ENCODE measurements at places on chromosomes 1 and 21.

DNA sequence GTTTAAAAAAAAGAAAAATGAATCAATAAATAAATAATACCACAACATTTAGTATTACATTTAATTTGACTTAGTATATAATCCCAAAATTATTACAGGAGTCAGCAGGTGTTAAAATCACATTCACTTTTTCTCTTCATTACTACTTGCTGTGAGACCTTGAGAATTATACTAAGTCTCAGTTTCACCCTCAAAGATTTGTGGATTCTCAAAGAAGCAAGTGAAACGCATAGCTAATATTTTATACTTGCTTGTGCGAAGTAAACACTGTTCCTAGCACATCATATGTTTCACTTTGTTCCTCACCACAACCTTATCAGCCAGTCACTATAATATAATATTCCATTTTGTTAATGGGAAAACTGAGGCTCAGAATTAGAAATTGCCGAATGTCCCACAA is 4.0 kb downstream of the CLCA1 start:
- DNase-seq = no peak

- DNase-seq = no peak
Measured at GRCh38 chr1:200037904-200038303, 10.4 kb downstream of the NR5A2 start.

GRCh38 chr1:201004154-201004553 is 19.4 kb downstream of the KIF21B start:
- no peak for DNase-seq

- no peak for DNase-seq
Measured at GRCh38 chr1:200081151-200081968, 53.9 kb downstream of the NR5A2 start.

DNA sequence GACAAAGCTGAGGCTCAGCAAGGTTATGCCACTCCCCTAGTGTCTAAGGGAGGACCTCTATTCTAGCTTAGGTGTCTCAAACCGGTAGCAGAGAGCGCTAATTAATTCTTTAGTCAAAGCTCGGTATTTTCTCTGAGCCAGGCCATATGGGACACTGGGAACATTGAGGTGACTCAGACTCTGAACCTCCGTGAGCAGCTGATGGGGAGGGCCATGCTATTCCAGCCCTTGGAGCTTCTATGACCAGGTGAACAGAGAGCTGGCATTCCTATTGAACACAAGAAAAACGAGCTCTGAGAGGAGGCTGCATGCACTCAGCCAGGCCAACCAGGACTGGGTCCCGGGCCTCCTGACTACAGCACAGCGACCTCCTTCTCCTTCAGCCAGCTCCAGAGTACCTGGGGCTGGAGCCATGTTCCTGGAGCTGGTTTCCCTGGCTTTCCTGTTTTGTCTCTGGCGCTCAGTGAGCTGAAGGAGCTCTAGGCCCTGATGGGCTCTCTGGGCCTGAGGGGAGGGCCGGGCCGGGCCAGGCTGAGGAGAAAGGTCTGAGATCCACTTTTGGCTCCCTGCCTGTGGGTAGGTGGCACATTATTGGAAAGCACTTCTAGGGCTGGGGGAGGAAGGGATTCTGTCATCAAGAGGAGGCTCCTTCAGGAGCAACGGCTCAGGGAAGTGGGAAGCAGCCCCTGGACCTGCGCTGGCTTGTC is 37.0 kb downstream of the SLC9A1 start:
- DNase-seq = no peak

DNA sequence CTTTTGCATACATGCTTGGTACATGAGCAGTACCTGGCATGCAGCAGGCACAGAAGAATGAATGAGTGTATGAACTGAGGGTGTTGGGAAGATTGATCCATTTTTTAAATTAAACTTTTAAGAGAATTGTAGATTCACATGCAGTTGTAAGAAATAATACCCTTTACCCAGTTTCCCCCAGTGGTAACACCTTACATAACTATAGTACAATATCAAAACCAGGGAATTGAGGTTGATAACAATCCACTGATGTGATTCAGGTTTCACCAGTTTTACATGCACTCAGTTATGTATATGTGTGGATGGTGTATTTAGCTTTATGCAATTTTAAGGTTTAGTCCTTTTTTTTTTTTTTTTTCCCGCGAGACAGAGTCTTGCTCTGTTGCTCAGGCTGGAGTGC is 20.5 kb downstream of the TRABD2B start:
- DNase-seq = no peak

DNA sequence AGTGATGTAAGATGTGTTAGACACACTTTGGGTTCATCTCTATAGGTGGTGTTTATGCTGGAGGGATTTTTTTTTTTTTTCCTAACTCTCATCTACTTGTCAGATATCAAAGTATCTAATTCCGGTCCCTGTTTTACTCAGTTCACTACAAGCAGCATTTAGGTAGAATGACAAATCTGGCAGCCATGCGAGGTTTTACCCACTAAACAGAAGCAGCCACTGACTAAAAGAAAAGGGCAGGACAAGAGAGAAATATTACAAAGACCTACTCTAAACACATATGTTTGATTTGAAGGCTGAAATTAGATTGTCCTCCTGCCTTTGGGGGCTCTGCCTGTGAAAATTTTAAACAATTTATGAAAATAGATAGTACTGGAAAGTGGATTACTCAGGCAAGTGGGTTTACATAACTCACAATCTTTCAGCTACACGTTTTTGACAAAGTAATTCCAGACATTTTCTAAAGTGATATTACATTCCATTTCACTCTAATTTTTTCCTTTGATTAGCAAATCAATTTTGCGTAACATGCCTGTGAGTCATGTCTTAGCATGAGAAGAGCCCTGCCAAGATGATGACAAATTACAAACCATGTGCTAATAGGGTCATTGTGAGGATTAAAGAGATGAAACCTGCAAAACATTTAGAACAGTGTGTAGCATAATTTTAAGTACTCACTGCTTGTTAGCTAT is 172.6 kb downstream of the PLA2G4A start:
- peak; percentile 91 for DNase-seq

GRCh38 chr1:53478502-53478818 is 19.3 kb downstream of the DMRTB1 start:
- no peak for DNase-seq

DNA sequence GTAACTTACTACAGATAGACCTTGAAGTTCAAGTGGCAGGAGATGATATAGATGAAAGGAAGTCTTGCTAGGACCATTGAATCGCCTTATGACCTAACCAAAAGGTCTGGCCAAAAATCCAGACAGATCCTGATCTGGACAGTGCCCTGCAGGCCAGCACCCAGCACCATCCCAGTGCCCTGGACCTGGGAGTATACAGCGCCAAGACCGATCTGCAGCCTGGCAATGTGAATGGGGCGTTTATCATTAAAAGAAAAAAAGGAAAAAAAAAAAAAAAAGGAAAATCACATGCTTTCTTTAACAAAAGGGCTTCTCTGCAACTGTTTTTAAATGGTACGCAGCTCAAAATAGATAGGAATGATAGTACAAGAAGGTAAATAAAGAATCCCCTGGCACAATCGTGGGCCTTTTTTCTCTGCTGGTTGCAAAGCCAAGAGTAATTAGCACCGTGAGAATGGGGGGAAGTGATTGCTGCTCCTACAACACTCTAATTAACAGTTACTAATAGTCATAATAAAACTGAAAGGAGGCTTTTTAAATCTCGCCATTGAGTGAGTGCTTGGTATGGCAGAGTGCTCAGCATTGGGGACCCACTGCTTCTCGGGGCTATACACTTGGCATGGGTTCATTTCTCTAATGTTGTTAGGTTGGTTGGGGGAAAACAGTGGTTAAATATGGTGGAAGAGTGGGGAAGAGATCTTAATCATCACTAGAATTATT is 146.7 kb downstream of the KAZN start:
- no peak for DNase-seq

DNA sequence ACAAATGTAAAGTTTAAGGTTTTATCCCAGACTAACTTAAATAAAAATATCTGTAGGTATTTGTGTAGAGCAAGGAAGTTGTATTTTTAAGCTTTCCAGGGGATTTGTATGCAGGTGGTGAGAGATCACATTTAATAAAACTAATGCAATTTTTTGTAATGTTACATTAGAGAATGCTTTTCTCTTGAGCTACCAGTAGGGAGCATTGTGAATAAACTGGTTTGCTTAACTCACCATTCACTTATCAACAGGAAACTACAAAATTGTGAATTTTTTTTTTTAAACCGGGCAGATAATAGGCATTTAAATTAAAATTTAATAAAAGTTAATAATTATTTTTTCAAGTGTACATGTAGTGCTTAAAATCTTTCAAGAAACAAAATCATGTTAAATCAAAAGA is 78.6 kb downstream of the IVNS1ABP start:
- peak; percentile 65 for DNase-seq

DNA sequence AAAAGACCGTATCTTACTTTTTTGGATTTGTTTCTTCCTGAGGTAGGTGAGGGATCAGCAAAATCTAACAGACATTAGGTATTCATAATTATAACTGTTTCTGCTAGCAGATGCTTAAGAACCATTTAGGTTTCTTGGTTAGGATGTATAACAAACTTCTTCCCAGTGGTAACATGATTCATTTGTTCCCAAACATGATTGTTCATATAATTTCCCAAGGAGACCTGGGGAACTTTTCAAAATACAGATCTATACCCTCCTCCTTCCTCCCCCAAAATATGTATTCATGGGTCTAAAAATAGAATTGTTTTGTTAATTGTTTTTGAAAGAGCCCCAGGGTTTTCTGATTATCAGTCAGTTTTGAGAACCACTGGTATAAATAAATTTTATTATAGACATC is 228.2 kb downstream of the COP1 start:
- no peak for DNase-seq

GRCh38 chr1:75342786-75343185 is 208.6 kb downstream of the LHX8 start:
- no peak for DNase-seq

- DNase-seq = no peak
Measured at GRCh38 chr1:197065559-197065958, 1.5 kb downstream of the F13B start.

Data from ELR (cell line).